HTR-8/SVneo (cell line): ENCODE measurements at places on chromosomes 6 and 20.

GRCh38 chr20:63084563-63084927, 77.8 kb upstream of the BHLHE23 start:
- no peak for DNase-seq

GRCh38 chr6:132491881-132492280, 21.0 kb downstream of the STX7 start:
- DNase-seq: no peak

- DNase-seq: no peak
Measured at GRCh38 chr6:81890846-81891245, 138.4 kb upstream of the TENT5A start.

- DNase-seq: no peak
Measured at GRCh38 chr6:35874730-35875129, 46.2 kb downstream of the SRPK1 start.

GRCh38 chr6:46258249-46258648, 87.5 kb upstream of the ENPP5 start:
- DNase-seq: no peak

GRCh38 chr20:58612121-58612691, 38.9 kb upstream of the STX16 start:
- no peak for DNase-seq

DNA sequence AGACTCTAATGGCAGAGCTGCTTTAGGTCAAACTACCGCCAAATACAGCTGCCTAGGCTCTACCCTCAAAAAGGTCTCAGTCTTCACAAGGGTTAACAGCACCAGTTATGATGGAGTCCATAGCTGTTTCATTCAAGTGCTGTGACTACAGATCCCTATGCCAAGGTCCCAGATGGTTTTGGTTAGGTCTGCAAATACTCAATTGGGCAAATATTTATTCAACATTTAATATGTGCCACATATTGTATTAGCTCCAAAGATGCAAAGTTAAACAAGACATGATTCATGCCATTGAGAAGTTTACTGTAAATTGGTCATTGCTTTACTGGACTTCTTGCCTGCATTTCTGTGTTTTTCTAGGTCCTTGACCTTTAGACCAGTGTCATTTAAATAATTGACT, 55.8 kb upstream of the TFAP2D start:
- DNase-seq: no peak

DNA sequence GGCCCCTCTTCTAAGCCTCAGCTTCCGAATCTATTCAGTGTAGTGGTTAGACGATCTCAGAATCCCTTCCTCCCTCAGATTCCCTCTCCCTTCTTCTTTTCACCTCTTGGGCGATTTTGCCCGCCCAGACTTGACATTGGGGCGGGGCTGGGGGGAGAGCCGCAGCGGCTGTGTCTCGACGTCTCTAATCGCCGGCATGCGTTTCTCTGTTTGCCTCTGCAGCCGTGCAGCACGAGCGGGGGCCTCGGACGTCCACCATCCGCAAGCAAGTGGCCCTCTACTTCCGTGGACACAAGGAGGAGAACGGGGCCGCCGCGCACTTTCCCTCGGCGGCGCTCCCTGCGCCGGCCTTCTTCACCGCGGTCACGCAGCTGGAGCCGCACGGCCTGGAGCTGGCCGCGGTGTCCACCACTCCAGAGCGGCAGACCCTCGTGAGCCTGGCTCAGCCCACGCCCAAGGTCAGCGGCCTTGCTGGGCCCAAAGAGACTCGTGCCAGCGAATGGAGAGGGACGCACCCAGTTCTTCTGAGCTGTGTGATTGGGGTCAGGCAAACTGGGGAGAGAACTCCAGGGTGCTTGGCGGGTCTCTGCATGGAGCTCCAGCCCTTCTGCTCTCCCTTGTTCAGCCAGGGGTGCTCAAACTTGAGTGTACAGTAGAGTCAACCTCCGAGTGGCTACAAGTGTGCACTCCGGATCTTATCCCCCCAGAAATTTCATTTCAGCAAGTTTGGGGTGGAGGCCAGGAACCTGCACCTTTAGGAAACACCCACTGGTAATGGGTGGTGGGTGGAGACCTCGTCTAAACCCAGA, 10.7 kb downstream of the NR2E1 start:
- no peak for DNase-seq

GRCh38 chr6:1110164-1110563, 201.7 kb upstream of the FOXQ1 start:
- DNase-seq: no peak

GRCh38 chr6:33696548-33697518, 14.7 kb downstream of the UQCC2 start:
- DNase-seq: no peak

DNA sequence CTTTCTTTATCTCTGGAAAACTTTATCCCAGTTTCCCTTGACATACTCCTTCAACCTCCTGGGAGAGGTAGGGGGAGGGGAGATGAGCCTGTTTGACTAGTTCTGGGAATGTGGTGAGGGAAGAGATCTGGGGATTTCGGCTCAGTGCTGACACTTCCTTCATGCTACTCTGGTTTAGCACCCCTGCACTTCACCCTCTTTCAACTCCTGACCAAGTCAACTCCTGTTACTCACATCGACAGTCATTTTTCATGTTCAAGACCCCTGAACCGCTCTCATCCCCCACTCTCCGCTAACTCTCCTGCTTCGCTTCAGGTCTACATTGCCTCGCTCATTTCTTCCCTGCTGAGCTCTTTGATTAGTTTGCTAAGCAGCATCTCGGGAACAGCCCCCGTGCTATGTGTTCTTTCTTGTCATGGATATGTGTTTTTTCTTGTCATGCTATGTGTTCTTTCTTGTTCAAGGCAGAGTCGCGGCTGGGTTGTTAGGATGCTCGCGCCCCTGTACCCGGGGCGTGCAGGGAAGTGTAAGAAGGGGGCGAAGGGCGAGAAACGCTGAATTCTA, 16.6 kb upstream of the TRIM27 start:
- DNase-seq: no peak

DNA sequence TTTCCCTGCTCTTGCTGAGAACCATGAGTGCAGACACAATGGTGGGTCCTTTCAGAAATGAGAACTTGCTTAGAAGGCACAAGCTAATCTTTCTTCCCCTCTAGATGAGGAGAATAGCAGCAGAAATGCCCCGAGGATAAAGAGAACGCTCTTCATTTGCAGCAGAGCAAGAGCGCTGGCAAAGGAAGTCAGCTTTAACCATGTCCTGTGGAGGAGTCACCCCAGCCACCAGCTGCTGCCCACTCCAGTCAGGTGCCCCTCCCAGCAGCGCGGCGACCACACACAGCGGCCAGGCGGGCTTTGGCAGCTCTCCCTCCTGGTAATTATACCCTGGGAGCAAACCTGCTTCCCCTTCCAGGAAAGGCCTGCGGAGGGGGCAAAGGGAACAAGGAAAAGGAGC, 42.4 kb upstream of the EMILIN3 start:
- DNase-seq: no peak

- DNase-seq: no peak
Measured at GRCh38 chr20:6921717-6922386, 154.4 kb downstream of the BMP2 start.

DNA sequence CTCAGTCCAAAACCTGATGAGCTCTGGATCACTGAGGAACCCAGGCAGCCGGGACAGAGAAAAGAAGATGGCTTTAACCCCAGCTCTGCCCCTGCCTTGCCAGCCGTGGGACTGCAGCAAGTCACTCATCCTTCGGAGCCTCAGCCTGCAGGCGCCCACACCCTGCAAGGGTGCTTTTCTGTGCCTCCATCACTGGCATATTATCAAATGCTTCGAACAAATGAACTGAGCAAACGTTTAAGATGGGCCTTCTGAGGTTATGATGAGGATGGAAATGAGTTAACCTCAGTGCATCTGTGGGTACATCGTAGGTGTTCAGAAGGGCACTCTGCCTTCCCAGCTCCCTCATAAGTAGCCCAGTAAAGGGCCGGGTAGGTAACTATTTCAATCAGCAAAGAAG, 79.0 kb downstream of the NFATC2 start:
- DNase-seq: no peak
